ENCODE measurements at places on chromosomes 5 and 9.

DNA sequence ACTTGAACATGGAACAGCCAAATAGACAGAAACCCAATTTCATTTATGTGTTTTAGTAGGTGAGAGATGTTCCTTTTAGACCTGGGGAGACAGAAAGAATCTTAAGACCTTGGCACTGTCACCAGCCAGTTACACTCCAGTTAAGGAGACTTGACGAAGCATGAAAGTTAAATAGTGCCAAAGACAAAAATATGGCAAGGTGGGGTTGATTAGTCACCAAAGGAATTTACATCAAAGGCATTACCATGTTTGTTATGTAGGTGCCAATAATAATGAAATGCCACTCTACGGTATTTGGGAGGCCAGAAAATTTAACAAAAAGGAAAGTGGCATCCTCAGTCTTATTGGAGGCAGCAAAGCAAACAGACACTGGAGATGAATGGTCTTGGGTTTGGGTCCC is 9.2 kb upstream of the IL12B start:
- DNase-seq: no peak

- no peak for DNase-seq
These were observed 16.5 kb upstream of the SPARC start for GRCh38 chr5:151703227-151703626.

DNA sequence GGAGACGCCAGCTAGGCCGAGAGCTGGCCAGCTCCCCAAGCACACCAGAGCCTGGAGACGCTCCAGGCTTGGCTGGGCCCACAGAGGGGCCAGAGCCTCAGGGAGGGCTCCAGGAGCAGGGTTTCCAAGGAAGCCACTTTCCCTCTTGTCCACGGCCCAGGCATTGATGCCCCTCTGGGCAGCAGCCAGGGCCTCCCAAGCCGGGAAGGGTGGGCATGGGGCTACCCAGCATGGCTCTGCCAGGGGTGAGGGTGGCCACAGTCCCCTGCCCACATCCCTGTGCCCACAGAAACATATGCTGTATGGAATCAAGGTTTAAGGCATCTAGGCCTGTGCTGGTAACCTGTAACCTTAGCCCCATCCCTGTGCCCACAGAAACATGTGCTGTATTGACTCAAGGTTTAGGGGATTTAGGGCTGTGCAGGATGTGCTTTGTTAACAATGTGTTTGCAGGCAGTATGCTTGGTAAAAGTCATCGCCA is 1.5 kb upstream of the DPP7 start:
- DNase-seq: no peak

DNA sequence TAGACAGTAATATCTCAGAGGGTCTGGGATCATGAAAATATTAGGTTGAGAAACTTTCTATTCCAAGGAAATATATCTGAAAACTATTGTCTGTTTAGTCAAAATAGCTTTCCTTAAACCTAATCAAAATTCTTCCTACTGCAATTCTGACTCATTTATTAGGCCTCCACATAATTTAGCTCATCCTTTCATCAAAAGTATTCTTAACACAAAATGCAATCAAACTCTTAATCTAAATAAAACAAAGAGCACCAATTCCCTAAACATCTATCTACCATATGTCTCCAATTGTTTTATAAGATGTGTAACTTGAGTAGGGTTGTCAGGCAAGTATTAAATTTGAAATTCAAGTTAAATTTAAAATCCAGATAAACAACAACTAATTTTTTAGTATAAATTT is 142.1 kb downstream of the PLK2 start:
- no peak for DNase-seq

DNA sequence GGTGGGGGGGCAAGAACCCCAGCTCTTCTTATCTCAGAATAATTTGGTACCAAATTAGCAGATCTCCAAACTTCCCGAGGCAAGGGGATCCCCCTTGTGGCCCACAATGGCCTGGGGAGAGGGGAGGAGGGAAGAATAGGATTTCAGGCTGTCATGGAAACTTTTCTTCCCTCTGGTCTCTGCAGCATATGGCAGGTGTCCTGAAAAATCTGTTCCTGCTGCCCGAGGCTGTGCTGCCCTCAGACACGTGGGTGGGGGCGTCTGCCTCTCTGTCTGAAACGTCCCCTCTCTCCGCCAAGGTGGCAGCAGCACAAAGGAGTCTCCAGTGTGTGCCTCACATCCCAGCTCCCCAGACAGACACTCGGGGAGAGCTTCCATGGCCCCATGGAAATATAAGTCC is 34.0 kb downstream of the CCNJL start:
- no peak for DNase-seq

DNA sequence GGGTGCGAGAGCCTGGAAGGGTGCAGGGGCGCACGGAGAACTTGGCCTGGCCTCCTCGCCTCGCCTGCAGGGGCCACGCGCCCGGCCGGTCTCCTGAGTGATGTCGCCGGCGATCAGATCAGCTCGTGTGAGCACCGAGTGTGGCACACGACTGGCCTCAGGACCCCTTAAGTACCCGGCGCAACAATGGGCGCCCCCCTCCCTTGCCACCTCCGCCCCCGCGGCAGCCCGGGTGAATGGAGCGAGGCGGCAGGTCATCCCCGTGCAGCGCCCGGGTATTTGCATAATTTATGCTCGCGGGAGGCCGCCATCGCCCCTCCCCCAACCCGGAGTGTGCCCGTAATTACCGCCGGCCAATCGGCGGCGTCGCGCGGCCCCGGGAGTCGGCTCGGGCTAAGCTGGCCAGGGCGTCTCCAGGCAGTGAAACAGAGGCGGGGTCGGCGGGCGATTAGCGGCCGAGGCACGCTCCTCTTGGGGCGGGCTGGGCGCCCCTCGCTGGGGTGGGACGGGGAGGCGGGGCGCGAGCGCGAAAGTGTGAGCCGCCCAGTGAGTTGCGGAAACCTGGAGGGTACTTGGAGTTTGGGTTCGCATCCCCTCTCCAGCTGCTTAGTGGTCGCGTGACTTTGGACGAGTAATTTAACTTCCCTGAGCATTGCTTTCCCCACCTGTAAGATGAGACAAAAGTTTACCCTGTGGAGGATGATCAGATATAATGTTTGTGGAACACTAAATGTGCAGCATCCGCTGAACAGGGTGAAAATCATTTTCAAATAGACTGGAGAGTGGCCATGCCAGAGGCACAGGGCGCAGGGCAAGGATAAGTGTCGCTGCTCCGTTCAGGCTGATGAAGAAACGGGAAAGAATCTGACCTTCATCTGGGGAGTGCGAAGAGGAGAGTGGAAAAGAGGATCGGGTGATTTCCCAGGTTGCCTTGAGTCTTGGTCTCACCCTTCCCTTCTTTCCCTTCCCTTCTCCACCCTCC is at the start of gene NEUROG1:
Gene NEUROG1 (minus strand): TSS at position 145 of the 982 bp plus-strand sequence. CDS start 274 bp downstream, outside the sequence.
- peak; percentile 57 for DNase-seq

DNA sequence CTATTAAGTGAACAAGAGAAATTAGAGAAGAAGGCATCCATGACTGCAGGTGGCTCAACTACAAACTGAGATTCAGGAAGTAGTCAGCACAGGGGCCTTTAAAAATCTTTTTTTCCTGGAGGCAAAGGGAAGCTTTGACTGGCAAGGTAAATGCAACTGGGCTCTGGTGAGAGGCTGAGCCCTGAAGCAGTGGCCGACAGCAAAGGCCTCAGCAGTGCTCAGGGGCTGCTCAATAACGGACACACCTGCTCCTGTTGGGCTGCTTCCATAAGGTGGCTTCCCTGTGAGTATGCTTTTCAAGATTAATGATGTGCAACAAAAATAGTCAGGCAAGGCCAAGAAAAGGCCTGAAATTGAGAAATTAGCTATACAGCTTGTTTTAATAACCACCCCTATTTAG is 134.2 kb upstream of the RGMB start:
- DNase-seq: no peak

DNA sequence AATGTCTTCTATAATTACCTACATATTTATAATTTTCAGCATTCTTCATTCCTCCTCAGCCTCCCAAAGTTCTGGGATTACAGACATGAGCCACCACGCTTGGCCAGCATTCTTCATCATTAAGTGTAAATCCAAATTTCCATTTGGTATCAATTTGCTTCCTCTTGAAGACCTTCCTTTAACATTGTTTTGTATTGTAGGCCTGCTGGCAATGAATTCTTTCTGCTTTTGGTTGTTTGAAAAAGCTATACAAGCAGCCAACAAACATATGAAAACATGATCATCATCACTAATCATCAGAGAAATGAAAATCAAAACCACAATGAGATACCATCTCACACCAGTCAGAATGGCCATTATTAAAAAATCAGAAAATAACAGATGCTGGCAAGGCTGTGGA is 56.4 kb downstream of the GCNT4 start:
- no peak for DNase-seq

- DNase-seq: no peak
These were observed 720.5 kb downstream of the TLE4 start for GRCh38 chr9:80292231-80292630.

DNA sequence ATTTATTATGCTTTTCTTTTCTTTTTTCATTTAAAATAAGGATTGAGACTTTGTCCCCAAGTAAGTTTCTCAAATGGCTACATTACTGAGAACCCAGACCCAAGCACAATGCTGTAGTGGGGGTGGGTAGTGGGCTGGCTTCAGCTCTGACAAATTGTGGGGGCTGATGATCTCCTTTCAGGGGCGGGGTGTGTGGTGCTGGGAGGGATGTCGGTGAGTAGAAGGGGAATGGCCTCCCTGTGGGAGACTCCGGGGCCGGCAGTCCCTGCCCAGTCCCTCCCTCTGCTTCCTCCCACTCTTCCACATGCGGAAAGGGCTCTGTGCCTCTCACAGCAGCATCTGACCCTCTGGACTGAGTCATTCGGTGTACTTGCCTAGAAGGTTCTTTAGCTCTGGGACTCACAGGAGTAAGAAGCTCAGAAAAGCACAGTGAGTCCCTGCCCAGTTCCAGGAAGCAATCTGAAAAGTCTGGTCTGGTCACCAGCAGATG is 14.3 kb downstream of the CD180 start:
- no peak for DNase-seq

DNA sequence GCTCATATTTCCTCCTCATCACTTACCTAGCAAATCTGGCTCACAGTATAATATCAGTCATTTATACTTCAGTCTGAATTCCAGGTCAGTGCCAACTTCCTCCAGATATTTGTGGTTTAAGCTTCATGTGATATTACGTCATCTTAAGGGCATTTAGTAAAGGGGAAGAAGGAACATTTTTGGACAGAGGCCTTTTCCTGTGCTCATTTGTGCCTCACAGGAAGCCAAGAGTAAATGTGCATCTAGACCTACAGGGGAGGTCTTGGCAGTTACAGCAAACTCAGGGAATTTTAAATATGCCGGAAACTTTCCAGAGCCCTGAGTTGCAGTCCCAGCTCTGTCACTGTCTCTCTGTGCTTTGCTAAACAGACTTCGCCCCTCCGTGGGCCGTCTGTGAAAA is 12.3 kb upstream of the KCNIP1 start:
- DNase-seq: peak; percentile 13

GRCh38 chr5:150322202-150322601 is 19.5 kb upstream of the ARSI start:
- no peak for DNase-seq

DNA sequence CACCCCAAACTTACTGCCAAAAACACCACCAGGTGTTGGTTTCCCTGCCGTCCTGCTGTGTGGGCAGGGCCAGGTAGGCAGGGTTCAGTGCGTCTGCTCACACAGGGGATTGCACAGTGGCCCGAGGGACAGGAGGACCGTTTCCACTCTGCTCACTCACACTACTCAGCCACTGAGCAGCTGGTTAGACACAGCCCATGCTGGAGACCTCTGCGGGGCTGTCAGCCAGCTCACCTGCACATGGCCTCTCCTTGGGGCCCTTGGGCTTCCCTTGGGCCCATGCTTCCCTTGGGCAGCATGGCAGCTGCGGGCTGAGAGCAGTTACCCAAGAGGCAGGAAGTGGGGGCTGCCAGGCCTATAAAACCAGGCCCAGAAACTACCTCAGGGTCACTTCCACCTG is 79.0 kb downstream of the SYK start:
- DNase-seq: no peak

DNA sequence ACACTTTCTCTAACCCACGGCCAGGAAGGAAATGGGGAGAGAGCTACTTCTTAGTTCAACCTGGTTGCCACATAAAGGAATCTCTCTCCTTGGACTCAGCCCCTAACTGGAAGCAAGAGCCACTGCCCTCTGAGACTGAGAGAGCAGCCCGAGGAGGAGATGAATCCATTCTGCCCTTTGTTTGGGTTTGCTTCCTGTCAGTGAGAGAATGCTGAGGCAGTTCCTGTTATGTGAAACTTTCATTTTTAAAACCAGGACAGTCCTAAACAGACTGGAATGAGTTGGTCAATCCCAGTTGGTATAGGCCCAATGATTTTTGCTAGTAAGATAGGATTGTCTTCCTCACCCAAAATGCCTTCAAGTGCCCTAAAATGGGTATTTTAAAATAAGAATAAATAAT is 205.1 kb downstream of the NTRK2 start:
- DNase-seq: no peak

- DNase-seq: no peak
These were observed 4.6 kb downstream of the ZNF622 start for GRCh38 chr5:16461026-16461425.

GRCh38 chr5:159645179-159645846 is 271.0 kb upstream of the ADRA1B start:
- no peak for DNase-seq

- peak; percentile 79 for DNase-seq
These were observed 149.7 kb upstream of the FBXL17 start for GRCh38 chr5:108531367-108532128.

DNA sequence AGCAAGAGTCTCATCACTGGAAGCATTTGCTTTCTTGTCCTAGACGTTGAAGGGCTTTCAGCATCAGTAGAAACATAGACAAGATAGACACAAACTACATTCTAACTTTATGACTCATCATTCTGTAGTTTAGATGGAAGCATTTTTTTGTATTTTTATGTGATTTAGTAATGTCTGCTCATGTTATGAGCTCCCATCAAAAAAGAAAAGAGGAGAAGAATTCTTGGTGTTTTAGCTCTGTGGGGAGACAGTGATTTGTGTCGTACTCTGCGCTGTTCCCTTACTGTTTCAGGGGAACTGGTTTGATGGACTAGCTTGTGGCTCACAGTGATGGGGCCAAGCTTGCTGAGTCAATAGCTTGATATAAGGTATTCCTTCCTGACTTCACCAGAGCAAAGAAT is 159.2 kb upstream of the WWC1 start:
- no peak for DNase-seq

DNA sequence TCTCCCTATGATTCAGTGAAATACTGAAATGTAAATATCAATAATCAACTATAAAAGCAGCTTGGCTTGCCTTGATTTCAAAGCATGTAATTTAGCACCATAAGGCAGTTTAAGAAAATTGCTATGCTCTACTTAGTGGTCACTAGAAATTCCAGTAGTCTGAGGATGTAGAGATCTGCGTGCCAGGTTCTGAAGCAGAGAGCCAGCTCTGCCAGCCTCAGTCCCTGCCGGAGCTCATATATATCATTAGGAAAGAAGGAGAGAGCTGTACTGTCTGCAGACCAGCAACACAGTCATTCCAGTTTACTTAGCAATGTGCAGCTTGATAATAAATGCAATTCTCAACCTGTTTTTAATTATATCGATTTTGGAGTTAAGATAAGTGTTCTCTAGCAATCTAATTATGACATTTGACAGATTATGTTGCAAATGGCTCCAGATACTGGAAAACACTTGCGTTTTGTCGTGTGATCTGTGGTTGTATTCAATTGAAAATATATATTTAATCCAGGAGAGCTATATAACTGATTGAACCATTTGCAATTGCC is 540.5 kb downstream of the CTNND2 start:
- DNase-seq: no peak

- no peak for DNase-seq
These were observed 35.7 kb upstream of the LHX2 start for GRCh38 chr9:123975871-123976270.

GRCh38 chr9:131017067-131017466 is 8.1 kb downstream of the LAMC3 start:
- no peak for DNase-seq

All from hematopoietic multipotent progenitor cell treated with erythropoietin and hydrocortisone succinate and interleukin-3 and kit ligand, for 6 days (in vitro differentiated cells).